ENCODE measurements at places on chromosomes 11 and 22.

- no peak for DNase-seq
These were observed 32.2 kb upstream of the LRRC10B start for GRCh38 chr11:61476371-61476770.

DNA sequence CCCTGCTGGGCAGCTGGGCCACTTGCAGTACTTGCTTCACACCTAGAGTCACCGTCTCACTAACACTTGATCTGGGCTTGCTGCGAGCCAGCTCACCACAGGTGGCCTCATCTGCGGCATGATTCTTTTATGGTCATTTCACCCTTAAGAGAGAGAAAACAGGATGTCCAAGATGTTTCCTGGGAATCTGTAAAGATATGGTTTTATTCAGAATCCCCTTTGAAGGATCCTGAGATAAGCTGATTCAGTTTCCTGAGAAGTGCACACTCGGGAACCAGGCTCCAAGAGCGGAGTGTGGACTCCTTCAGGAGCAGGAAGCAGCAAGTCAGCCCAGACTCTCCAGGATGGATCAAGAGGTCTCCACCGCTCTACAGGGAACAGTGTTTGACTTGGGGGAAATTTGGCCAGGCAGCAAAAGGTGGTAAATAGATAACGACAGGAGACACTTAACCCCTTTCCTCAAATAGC, 21.8 kb upstream of the TP53AIP1 start:
- no peak for DNase-seq

GRCh38 chr22:45310331-45310976, 720 bp downstream of the FAM118A start:
- DNase-seq = no peak

DNA sequence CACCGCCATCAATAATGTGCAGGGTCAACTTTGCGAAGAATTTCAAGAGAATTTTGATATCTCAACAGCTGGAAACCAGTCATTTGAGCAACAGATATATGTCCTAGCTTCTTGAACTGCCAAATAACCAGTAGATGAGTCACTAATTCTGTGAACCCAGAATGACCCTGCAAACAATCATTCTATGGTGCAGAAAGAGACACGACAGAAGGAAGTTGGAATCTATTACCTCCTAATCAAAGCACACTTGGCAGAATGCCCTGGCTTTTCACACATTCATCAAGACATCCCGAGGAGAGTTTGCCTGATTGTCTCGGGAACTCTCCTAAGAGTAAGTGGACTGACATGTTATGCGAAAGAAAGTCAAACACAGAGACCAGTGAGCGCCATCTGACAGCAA, 621.1 kb downstream of the OPCML start:
- DNase-seq = peak; percentile 45

DNA sequence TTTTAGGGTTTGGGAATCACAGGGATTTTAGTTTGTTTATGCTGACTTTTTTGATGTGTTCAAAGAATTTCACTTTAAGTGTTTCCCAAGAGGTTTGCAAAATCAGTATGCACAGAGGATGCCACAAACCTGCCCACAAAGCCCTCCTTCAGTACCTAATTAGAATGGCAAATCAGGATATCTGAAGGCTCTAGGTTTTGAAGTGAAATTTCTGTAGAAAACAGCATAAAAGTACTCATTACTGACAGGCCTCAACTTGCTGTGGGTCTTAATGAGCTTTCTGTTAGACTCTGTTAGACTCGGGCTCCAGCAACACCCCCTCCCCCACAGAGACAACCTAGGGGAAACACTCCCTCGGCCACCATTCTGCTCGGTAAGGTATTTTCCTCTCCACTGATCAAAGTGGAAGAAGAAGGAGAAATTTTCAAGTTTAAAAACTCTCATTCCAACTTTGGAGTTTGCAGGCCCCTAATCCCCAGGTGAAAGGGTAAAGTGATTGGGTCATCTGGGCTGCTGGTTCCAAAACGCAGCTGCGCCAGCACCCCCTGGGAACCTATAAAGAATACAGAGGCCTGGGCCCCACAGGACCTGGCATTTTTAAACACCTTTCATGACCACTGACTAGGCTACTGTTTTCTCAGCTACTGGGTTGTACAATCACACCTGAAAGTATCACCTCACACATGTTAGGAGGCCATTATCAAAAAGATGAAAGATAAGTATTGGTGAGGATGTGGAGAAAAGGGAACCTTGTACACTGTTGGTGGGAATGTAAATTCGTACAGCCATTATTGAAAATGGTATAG, 67.5 kb downstream of the PLEKHA7 start:
- no peak for DNase-seq

GRCh38 chr11:104918113-104918824, 20.0 kb upstream of the CASP12 start:
- peak; percentile 51 for DNase-seq

GRCh38 chr11:19576054-19576453, 136.6 kb upstream of the NAV2 start:
- peak; percentile 21 for DNase-seq

GRCh38 chr11:134228625-134229024, 4.2 kb downstream of the VPS26B start:
- no peak for DNase-seq

DNA sequence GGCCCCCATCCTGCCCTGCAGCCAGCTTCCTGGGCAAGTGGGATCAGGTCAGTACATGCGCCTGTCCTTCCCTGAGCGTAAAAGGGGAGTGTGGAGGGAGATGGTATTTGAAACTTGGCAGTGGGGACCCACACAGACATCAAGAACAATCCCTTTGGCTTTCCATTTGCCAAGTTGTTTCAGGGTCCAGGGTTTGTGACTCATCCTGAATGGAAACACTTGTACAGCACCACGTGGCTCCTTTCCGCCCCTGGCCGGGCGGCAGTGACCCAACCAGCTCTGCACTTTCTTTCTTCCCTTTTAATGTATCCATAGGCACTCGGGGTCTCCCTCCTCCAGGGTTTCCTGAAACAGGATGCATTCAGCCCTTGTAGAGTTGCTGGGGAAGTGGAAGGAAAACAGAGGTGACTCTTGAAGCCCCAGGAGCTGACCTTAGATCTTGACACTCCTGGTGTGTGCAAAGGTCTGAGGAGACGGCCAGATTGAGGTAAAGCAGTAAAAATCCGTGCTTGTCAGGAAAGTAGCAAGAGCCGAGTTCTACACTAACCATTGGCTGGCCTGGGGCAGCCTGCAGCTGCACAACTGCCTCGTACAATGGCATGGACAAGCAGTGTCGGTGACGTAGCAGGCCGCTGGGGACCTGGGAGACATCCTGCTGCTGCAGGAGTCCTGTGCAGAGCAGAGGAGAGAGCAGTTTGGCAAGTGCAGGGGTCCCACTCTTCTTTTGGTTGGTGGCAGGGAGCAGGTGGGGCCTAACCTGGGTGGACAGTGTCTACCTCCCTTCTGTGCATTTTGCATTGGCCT, 189.8 kb downstream of the SNX19 start:
- no peak for DNase-seq

- DNase-seq = peak; percentile 78
These were observed 5.4 kb downstream of the FDX1 start for GRCh38 chr11:110434952-110435779.

GRCh38 chr11:60182541-60183330, at the start of gene MS4A6A:
TSS of gene MS4A6A (minus strand) at chr11:60183083. CDS start at chr11:60181727, 1,356 bp downstream.
- DNase-seq = no peak

DNA sequence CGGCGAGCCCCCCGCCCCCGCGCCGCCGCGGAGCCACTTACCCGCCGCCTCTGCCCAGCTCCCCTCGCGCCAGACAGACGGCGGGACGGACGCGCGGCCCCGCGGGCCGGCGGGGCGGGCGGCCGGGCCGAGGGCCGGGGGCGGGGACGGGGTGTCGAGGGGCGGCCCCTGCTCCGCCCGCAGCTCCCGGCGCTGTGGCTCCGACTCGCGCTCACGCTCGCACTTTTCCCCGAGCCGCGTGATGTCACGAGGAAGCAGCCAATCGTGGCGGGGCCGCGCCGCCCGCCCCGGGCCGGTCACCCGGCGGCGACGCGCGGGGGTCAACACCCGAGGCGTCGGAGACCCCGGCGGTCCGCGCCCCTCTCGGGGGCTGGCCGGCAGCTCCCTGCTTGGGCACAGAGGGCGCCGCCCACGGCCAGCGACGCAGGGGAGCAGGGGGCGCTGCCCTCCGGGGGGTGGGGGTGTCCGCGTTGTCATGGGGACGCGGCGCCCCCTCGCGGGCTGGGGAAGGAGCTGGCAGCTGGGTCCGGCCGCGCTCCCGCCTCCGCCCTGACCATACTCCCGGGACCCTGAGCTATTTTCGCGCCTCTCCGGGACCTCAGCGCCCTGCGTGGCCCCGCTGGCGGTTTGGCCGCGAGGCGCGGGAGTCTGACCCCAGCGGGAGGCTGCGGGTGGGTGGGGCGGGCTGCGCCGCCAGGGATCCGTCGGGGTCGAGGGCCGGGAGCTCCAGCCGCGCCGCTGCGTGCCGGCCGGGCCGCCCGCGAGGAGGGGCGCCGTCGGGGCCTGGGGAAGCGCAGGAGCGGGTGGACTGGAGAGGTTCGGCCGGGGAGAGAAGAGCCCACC, at the start of gene CHRM4:
Gene CHRM4, minus strand, starts transcription at position 199 of the 843 bp plus-strand sequence. CDS start 5,219 bp downstream, outside the sequence.
- peak; percentile 92 for DNase-seq

- DNase-seq = no peak
These were observed 741.4 kb downstream of the NTM start for GRCh38 chr11:132111838-132112237.

- no peak for DNase-seq
These were observed 9.7 kb downstream of the KDELR3 start for GRCh38 chr22:38477585-38477984.

- DNase-seq = no peak
These were observed 39.9 kb downstream of the MYEOV start for GRCh38 chr11:69333879-69334278.

GRCh38 chr22:29043906-29044575, 17.6 kb downstream of the C22orf31 start:
- no peak for DNase-seq

- peak; percentile 45 for DNase-seq
These were observed at the start of gene EFEMP2 for GRCh38 chr11:65872586-65873317. TSS of gene EFEMP2 (minus strand) at chr11:65872800. CDS start at chr11:65872354, 446 bp downstream.

GRCh38 chr11:7347611-7348431, 96.1 kb downstream of the SYT9 start:
- no peak for DNase-seq

- no peak for DNase-seq
These were observed 155.8 kb upstream of the POU2AF2 start for GRCh38 chr11:111089759-111090158.

GRCh38 chr11:113781682-113782081, 2.1 kb downstream of the CLDN25 start:
- DNase-seq = no peak

- no peak for DNase-seq
These were observed 19.2 kb upstream of the TUB start for GRCh38 chr11:8061555-8062428.

- DNase-seq = peak; percentile 68
These were observed 189.8 kb downstream of the JRKL start for GRCh38 chr11:96579656-96580055.

- no peak for DNase-seq
These were observed 203.8 kb downstream of the SNX19 start for GRCh38 chr11:130712480-130712879.

DNA sequence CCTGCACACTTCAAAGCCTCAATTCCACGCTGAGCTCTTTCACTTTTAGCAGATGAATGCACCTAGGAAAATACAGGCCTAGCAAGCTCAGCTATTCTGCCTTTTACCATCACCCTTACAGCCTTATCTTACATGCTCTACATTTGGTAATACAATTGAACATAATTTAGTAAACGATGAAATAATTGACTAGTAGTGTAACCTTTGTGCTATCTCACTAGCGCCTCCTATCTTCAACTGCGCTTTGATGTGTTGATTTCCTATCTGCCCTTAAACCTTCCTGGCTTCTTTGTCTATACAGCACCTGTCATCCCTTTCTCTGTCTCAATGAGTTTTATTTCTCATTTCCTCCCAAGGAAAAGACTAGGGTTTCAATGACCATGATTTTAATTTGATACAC, 149.7 kb downstream of the LRRC4C start:
- peak; percentile 8 for DNase-seq

DNA sequence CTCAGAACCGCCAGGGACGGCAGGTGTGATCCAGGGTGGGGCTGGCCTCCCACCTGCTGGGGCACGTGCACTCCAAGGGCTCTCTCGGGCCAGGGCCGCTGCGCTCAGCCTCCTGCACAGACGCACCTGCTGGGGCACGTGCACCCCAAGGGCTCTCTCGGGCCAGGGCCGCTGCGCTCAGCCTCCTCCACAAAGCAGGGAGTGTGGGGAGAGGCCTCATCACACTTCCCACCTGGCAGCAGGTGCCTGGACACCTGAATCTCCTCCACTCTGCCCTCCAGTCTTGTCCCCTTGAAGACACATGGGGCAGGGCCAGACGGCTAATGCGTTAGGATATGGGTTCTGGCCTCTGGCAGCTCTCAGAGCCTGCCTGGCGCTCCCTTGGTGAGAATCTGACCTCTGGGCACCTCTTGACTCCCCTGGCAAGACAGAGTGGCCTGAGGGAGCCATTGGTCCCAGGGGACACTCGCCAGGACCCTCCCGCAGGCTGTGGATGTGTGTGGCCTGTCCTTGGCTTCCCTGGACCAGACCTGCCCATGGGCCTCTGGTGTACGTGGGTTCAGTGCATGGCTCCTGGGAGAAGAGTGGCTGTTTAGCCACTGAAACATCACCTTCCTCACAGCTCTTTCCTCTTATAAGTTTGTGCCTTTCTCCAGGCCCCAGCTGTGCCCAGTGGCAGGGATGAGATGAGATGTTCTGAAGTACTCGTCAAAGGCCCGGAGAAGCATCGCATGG, 73.5 kb downstream of the BRD1 start:
- peak; percentile 55 for DNase-seq

DNA sequence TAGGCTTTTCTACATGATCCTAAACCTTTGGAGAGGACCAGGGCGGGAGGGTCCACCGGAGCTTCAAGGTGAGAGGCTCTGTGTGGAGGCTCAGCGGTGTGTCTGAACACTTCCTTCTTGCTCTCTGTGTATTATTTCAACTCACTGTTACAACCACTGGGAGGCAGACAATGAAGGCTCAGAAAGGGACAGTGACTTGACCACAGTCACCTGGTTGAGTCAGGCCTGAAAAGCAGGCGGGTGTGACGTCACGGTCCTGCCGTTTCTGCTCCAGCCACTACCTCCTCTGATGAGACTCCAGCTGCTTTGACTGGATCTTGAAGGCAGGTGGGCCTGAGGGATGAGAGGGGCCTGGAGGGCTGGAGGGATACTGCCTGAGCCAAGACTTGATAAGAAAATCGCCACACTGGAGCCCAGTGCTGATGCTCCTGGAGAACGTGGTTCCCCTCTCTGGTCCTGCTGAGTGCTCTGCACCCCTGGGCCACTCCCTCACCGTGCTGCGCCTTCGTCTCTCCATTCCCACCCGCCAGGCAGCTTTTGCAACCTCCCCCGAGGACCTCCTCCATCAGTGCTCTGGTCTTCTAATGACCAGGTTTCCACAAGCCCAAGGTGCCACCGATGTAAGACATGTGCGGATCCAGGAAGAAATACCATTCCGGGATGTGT, 27.9 kb downstream of the KCNC1 start:
- peak; percentile 17 for DNase-seq

DNA sequence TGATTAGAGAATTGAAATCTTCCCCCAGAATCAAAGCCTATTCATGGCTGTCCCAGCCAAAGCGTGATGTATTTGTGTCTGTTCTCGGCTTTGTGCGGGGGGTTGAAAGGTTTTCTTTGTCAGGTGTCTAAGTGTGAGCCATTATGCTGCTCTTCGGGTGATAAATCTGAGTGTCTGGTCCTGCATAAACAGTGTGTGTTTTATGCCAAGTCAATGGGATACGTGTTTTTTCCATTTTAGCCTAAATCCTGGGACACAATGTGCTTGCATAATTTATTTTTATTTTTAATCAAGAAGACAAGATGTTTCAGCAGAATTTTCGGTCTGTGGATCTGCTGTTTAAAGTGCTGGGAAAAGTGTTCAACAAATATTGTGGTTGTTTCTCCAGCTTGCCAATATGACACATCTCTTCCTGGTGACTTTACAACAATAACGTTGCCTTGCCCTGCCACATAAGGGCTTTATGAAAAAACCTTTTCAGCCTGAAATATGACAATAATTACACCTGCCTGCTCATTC, 267.8 kb downstream of the TBC1D22A start:
- no peak for DNase-seq
